ENCODE measurements at places on chromosomes 1 and 21.

DNA sequence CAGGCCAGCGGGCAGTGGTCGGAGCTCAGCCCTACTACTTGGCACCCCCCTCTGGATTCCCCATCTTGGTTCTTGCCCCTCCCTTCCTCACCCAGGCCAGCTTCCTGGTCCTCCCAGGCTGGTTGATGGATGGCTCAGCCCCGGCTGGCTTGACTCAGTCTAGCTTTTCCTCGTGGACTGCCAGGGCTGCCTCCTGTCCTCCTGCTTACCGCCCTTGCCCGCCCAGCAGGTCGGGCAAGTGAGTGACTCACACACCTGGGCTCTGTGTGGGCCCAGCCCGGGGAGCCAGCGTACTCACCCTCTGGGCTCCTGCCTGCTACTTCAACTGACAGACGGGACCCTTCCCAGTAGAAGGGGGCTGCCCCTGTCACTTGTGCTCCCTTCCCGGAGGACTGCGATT is 19.5 kb upstream of the ARHGEF10L start:
- DNase-seq = no peak

- DNase-seq = no peak
Observed at GRCh38 chr1:55323760-55324159, 108.6 kb upstream of the USP24 start.

GRCh38 chr1:234871039-234871709 is 257.5 kb downstream of the TOMM20 start:
- DNase-seq = no peak

DNA sequence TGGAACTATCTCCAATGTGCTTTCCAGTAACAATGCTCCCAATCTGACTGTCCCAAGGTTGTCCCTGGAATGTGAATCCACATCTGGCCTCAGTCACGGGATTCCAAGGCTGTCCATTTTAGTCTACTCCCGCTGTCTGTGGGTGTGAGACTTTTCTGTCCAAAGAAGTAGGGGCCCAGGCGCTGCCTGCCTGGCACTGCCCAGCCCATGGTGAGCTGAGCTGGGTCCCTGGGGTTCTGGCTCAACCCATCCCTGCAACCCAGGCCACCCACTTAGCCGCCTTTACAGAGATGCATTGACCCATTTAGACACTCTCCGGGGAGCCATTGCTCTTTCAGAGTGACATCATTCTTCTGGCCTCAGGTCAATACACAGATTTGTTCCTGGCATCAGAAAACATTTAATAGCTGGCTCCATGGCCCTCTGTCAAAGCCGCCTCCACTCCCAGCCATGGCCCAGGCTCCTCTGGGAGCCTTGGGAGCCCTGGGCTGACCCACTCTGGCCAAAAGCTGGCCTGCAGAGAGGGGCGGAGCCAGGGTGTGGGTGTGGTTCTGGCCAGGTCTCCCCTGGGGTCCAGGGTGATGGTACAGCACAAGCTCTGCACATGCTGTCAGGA is 47.2 kb upstream of the PAX7 start:
- DNase-seq = no peak

GRCh38 chr1:63813829-63814277 is 40.0 kb downstream of the ROR1 start:
- no peak for DNase-seq

DNA sequence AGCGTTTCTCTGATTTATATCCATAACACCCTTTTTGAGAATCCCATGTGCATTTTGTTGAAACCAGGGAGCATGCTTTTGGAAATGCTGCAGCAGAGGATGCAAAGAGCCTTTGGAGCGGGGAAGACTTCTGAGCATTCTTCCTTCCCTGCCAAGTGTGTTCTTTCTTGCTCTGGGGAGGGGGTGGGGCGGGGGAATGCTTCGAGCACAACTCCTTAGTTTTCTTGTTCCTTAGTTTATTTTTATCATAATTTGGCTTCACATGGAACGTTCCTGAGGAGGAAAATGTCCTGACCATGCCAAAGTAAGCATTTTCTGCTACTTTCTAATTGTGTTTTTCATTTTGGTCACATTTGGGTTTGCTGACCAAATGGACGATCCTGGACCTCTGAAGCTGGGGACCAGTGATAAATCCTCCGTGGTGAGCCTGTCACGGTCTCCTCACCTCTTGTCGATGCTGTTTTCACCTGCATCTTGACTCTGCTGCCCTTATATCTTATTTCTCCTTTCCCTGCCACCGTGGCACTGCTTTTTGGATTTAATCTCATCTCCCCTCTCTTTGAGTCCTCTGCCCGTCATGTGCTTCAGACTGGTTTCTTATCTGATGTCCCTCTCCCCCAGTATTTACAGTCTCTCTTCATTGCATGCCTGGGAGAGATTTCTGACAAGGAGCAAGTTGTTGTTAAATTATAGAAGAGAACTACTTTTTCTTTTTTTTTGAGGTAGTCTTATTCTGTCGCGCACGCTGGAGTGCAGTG is 2.4 kb downstream of the CTPS1 start:
- no peak for DNase-seq

DNA sequence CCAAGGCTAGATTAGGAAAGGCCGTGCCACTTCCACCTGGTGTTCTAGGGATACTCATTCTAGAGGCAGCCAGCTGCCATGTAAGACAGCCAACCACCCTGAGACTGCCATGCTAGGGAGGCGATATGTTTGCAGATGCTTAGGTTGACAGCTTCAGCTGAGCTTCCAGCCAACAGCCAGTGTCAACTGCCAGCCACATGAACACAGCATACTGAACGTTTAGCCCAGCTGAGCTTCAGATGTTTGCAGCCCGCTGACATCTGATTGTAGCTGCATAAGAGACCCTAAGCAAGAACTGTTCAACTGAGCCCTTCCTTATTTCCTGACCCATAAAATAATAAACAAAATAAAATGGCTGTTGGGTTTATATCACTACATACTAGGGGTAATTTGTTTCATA is 5.0 kb upstream of the KCNC4 start:
- DNase-seq = no peak

DNA sequence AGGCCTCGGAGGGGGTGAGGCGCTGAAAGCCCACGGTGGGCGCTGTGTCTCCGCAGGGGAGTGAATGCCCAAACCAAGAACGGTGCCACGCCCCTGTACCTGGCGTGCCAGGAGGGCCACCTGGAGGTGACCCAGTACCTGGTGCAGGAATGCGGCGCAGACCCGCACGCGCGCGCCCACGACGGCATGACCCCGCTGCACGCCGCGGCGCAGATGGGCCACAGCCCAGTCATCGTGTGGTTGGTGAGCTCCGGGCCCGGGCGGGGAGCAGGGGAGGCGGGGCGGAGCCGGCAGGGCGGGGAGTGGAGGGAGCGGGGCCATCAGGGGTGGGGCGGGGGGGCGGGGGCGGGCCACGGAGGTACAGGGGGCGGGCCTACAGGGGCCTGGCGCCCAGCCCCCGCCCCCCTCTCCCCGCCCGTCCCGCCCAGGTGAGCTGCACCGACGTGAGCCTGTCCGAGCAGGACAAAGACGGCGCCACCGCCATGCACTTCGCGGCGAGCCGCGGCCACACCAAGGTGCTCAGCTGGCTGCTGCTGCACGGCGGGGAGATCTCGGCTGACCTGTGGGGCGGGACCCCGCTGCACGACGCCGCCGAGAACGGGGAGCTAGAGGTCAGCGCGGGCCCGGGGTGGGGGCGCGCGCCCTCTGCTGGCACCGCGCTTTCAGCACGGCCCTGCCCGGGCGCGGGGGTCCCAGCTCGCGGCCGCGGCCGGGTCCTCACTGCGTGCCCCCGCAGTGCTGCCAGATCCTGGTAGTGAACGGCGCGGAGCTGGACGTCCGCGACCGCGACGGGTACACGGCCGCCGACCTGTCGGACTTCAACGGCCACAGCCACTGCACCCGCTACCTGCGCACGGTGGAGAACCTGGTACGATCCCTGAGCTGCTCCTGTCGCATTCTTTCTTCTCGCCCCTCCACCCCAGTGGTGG is 15.9 kb downstream of the ESPN start:
- DNase-seq = peak; percentile 65

GRCh38 chr1:44239331-44239960 is 26.2 kb downstream of the DMAP1 start:
- no peak for DNase-seq

- no peak for DNase-seq
Observed at GRCh38 chr1:207397525-207397926, 56.6 kb upstream of the CR2 start.

DNA sequence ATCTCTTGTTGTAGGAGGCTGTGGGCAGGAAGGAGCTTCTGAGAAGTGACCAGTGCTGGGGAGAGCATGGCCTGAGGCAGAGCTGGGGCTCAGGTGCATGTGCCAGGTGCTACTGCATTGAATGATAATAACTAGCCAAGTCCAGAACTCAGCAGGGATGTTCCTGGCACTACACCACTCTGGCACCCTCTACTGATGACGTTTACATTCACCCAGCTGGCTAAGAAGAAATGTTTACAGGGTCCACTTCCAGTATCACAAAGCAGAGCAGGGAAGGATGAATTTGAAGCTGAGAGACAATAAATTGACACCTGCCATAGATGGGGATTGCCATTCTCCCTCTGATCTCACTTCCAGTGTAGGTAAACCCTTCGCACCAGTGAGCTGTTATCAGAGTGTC is 411.8 kb downstream of the SETD4 start:
- no peak for DNase-seq

DNA sequence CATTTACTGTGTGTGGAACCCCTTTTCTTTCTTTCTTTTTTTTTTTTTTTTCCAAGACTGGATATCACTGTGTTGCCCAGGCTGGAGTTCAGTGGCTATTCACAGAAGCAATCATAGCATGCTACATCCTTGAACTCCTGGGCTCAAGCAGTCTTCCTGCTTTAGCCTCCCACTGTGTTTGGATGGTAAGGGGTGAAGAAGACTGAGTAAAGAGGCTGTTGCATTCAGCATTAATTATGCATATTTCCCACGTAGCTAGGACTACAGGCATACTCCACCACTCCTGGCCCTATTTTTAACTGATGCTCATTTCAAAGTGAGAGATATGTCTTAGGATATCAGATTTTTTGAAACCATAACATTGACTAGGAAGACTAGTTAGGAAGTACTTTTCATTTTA is 39.5 kb downstream of the PHACTR4 start:
- no peak for DNase-seq

- no peak for DNase-seq
Observed at GRCh38 chr1:178411756-178412399, 84.9 kb downstream of the CLEC20A start.

- DNase-seq = no peak
Observed at GRCh38 chr1:175900171-175900570, 156.8 kb upstream of the TNR start.

DNA sequence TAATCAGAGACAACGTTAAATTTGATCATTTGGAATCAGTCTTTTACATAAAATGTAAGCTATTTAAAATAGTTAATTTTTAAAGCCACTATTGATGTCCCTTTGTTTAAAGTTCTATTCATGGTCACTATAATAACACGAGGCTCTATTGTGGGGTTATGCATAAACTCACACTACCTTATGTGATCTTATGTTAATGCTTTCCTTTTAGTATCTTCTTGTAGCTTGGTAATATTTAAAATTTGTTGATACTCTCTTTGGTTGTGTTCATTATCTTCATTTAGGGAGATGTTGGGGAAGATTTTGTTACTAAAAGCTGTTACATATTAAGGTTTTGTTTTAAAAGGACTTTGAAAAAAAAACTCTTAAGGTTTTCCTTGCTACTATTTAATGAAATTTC is 1.2 kb downstream of the B3GALT2 start:
- no peak for DNase-seq

DNA sequence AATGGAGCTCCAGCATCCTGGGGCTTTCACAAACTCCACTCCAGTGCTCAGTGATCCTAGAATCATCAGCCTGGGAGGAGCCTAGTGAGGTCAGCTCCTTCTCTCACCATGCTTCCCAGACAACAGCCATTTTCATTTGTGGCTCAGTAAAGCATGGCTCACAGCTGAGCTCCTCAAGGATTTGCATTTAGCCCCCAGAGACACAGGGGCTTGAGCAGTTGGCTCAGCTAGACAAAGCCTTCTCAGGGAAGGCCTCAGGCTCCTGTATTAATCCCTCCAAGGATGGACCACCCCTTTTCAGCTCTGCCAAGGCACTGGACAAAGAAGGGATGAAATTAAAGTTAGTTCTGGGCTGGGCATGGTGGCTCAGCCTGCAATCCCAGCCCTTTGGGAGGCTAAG is 39.5 kb downstream of the ERI3 start:
- no peak for DNase-seq

DNA sequence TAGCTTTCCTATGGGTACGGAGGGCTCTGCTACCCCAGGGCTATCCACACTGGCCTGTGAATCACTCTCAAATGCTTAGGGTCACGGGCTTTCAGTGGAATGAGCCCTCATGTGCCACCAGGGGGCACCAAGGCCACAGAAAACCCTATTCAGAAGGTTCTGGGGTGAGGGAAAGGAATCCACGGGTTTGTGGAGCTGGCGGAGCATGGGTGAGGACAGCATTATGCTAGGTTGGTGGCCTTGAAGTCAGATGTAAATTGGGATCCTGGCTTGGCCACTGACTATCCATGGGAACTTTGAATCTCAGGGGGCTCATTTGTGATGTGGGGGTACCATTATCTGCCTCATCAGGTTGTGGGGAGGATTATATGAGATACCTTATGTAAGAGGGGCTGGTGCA is 5.1 kb upstream of the LAMTOR5 start:
- DNase-seq = peak; percentile 35

DNA sequence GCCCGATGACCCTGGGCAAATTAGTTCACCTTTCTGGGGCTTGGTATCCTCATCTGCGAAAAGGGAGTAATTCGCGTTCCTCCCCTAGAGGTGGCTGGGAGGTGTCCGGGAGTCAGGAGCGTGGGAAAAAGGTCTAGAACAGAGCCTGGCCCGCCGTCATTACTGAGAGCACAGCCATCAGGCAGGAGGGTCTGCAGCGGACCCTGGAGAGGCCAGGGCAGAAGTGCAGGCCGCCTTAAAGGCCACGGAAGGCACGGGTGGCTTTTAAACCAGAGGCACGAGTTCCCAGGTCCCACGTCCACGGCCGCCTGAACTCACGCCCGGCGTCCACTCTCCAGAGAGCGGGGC is 850 bp downstream of the PANK4 start:
- no peak for DNase-seq

DNA sequence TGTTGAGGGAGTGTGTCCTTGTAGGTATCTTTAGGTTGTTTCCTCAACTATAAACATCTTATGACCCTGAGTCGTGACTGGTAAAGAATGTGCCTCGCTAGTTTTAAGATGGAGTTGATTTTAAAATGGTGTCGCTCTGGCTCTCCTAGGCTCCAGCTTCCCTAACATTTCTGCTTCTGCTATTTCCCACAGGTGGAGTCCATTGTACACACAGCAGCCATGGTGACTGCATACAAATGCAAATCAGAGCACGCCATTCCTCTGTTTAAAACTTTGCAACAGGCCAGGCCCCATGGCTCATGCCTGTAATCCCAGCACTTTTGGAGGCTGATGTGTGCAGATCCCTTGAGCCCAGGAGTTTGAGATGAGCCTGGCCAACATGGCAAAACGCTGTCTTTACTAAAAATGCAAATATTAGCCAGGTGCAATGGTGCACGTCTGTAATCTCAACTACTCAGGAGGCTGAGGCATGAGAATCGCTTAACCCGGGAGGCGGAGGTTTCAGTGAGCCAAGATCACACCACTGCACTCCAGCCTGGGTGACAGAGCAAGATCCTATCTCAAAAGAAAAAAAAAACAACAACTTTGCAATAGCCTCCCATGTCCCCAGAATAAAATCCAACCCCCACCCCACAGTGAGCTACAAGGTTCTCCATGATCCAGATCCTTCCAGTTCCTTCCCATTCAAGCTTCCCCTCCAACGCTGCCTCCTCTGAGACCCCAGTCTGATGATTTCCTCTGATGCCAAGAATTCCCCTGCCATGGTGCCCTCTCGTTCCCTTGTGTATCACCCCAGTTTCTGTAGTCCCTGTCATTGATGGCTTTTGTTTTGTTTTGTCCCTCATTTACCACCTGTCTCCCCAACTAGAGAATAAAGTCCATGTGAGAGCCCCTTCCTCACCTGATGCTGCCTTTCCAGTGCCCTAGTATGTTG is 36.9 kb upstream of the KLHDC7A start:
- DNase-seq = no peak
